DMS53 (cell line): ENCODE measurements at places on chromosomes 2 and 18.

DNA sequence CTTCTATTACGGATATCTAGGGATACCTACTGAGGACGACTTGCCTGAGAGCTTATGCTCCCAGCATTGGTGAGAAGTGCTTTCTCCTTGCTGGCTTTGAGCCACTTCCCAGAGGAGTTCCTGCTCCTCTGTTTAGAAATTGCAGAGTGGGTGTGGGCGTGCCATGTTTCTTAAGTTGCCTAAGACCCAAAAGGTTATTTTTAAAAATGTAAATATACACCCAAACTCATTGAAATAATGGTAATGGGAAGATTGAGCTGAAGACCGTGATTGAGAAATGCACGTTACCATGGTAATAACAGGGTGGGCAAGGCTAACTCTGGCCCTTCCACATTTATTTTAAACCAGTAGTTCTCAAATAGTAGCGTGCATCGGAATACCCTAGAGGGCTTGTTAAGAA, 17.2 kb upstream of the TMEM200C start:
- no peak for DNase-seq

DNA sequence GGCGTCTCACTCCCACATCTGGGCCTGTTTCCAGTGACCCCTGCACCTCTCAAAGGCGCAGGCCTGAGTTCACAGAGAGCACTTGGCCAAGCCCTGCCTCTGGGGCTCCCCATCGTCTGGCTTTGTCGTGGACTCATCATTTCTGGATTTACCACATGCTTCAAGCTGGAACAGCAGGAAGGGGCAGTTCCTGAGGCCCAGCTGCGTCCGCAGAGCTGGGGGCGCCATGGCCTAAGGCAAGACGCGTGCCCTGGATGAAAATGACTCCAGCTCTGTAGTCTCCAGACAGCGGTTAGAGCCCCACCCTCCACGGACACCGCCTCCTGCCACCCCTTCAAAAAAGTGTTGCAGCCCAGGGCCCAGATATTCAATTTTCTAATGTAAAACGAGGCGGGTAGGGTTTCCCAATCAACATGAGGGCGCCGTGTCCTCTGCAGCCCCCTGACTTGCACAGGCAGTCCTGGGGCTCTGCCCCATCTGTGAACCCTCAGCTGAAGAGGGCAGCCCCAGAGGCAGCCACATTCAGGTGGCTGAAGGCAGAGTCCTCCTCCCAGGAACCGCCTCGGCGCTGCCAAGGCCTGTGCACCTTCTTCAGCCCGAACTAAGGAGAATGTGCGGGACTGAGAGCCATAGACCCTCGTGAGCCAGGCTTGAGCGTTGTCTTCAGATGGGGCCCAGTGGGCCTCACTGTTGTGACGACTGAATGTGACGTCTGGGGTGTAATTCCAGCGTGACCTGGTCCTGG, 85.5 kb downstream of the NFATC1 start:
- no peak for DNase-seq

DNA sequence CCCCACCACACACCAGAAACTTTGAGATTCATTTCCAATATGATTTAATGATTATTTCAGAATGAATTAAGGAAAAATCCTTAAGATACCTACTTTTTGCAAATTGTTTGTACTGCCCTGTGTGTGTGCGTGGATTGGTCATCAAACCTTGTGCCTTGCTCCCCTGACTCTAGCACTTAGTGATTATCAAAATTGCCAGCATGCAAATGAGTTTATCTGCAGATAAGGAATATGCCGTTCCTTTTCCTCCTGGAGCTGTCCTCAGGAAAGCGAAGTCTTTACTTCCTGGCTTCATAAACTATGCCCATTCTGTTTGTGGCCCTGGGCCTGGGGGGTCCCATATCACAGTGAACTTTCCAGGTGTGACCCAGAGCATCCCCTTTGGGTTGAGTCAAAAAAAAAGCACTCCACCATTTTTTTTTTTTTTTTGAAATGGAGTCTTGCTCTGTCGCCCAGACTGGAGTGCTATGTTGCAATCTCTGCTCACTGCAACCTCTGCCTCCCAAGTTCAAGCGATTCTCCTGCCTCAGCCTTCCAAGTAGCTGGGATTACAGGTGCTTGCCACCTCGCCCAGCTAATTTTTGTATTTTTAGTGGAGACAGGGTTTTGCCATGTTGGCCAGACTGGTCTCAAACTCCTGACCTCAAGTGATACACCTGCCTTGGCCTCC, 11.4 kb downstream of the CHMP1B start:
- DNase-seq = no peak

DNA sequence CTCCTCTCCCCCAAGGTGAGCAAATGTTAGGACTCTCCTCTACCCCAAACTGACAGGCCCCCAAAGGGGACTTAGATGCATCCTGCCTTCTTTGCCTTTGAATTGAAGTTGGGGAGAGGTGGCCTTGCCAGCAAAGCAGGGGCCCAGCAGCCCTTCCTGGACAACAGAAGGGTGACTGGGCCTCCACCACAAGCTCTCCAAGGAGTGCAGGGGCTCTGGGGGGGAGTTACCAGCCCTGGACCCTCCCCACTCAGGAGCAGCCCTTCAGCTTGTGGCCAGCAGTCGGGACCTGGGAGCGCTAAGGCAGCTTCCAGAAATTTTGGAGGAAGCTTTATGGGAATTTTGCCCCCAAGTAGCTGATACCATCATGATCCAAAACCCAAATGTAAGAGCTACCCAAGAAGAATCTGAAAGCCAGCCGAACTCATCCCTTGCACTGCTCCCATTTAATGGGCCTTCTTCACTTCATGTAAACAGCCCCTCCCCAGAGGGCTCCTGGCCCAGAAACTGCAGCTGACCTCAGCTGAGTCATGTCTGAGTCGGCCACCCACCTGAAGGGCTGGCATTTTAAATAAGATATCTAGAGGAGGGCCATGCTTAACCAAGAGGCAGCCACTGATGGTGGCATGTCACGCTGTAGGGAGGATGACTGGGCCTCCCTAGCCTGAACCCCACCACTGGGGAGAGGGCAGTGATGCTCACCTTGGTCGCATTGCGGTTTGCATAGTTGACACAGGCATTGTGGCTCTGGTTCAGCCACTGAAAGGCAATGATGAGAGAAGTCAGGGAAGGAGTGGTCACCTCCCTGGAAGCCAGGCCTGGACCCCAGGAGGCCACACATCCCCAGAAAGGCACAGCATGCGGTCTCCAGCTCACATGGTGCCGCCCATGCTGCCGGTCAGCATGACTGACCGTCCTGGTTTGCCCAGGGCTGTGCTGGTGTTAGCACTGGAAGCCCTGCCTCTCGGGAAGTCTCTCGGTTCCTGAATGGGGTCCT, 71.5 kb downstream of the SFXN5 start:
- DNase-seq = no peak

DNA sequence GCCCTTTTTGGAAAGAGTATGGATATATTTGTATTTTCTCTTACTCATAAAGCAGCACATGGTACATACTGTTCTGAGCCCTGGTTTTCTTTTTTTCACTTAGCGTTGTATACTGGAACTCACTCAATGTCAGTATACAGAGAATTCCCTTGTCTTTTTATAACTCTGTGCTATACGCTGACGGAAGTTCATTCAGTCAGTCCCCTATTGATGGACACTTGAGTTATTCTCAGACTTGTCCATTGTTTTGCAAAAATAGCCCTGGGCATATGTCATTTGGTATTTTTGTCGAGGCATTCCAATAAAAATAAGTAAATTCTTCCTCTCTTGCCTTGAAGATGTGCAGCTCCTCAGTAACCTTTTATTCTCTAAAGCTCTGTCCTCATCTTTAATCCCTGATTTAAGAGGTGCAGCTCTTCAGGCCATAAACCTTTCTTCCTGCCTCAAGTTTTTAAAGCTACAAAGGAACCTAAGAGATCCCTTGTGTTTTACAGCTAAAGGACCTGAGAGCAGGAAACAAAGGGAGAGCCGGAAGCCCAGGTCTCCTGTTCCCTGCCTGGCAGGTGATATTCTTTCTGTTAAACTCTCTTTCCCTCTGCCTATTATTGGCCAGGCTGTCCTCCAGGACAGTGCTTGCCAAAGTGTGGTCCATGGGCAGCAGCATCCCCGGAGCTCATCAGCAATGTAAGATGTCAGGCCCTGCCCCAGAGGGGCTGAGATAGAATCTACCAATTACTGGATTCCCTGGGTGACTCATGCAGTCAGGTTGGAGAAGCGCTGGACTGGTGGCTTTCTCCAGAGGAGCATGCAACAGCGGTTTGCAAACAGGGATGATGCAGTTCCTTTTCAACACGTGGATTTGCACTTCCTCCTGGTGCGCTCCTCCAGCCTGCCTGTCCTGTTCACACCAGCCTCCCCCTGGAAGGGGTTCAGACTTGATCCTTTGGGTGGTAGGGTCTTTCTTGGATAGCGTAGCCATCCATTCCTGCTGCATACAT, 158.0 kb downstream of the NEDD4L start:
- peak; percentile 99 for DNase-seq

- no peak for DNase-seq
Observed at GRCh38 chr2:238820197-238820596, 27.7 kb upstream of the TWIST2 start.

- DNase-seq = no peak
Observed at GRCh38 chr2:62743506-62743905, 38.0 kb downstream of the EHBP1 start.

DNA sequence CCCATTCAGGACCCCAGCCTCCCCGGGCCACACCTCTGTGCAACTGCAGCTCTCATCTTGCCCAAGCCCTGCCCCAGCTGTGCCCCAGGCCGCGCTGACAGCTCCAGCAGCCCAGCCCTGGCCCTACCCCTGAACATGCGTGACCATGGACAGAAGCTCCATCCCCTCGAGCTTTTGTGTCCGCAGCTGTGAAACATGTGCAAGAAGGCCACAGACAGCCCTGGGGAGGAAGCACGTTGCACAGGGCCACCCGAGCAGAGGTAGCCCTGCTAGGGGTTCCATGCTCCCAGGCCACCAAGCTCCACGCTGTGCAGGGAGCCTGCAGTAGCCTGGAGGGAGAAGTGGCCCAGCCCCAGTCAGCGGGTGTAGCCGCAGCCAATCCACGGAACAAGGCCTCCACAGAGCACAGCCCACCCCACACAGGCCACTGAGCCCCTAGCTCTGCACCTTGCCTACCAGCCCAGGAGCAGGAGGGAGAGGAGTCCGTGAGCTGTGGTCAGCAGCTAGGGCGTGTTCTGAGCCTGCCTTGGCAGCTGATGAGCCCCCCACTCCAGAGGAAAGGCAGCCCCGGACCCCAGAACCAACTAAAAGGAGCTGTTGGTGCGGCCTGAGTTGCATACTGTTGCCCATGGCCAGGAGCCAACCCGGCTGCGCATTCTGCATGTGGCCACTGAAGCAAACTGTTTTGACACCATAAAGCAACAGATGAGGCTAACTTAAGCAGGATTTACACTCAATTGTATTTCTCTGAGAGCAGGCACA, 184.0 kb downstream of the SEPTIN10 start:
- DNase-seq = no peak

- DNase-seq = no peak
Observed at GRCh38 chr2:160345071-160345764, 145.1 kb upstream of the ITGB6 start.

- peak; percentile 26 for DNase-seq
Observed at GRCh38 chr18:57705832-57706595, 84.4 kb upstream of the NARS1 start.

DNA sequence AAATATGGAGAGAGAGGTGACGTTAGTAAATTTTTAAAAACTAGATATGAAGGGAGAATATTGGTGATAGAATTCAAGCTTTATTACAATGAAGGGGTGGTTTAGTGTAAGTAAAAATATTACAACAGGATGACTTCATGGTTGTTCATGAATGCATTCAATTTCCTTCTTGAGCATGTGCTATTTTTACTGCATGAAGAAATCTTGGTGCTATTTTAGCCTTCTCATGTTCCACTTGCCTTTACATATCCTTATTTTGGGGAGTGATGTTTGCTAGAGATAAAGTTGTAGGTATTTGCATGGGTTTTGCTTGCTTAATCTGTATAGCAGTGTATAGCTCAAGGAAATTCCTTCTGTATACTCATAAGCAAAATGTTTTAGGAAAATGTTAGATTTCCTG, 195.0 kb upstream of the MMADHC start:
- DNase-seq = no peak

DNA sequence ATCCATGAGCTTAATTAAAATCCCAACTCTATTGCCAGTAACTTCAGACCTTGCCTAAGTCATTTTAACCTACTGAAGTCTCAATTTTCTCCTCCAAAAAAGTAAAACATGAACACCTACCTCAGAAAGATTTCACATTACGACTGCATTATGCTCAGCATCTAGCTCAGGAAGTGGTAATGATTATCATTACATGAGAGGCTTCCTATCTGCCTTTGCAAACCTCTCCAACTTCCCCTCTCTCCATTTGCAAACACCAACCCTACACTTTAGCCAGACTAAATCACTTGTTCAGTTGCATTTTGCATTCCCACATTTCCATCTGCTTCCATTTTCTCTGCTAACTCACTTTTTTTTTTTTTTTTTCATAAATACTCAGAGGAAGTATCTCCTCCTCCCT, 6.8 kb downstream of the SLC38A11 start:
- no peak for DNase-seq

GRCh38 chr2:125701070-125701469, 954.9 kb upstream of the GYPC start:
- DNase-seq = no peak

GRCh38 chr2:185384822-185385560, 353.6 kb upstream of the FSIP2 start:
- DNase-seq = peak; percentile 21

- DNase-seq = no peak
Observed at GRCh38 chr2:58046335-58046584, 346 bp upstream of the VRK2 start.

DNA sequence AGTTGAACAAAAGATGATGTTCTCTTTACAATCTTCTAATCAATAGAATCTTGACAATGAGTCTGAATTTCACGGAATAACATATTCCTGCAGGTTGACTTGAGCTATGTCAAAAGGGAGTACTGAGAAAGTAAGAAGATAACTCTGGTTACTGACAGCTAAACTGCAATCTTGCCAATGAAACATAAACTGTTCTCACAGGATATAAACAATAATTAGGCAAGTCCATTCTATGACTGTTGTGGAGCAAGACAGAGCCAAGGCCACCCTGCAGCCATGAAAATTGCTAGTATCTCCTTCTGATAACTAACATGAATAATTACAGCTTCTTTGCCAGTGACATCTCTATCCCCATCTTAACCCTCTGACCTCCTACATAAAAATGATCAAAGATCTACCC, 6.3 kb upstream of the RPRD1A start:
- no peak for DNase-seq

GRCh38 chr18:49151482-49151881, 200.7 kb upstream of the SMAD7 start:
- DNase-seq = no peak

- DNase-seq = no peak
Observed at GRCh38 chr2:204268458-204268857, 276.8 kb upstream of the PARD3B start.
